ENCODE measurements at places on chromosomes 1 and 21.

DNA sequence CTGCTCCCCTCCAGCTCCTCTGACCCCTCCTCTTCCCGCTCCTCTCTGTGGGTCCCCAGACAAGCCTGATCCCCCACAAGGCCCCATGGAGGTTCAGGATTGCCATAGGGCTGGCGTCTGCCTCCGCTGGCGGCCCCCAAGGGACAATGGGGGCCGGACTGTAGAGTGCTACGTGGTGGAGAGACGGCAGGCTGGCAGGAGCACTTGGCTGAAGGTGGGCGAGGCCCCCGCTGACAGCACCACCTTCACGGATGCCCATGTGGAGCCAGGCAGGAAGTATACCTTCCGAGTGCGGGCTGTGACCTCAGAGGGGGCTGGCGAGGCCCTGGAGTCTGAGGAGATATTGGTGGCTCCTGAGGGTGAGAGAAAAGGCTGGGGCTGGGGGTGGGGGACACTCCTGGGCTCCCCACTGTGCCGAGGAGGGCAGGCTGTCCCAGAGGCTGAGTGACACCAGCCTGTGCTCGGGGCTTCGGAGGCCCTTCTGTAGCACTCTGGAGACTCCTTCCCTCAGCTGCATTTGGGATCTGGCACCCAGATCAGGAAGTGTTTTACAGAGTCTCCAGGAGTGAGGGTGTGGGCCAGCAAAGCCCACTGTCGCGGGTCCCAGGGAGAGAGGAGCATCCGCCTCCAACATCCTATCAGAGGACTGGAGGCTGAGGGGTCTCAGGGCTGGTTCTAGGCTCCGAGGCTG lies 25.9 kb downstream of the IGFN1 start:
- no peak for DNase-seq

- DNase-seq, result no peak
Observed at GRCh38 chr1:48006264-48006663, 9.1 kb upstream of the TRABD2B start.

- no peak for DNase-seq
Observed at GRCh38 chr1:227170361-227171166, 147.7 kb downstream of the CDC42BPA start.

DNA sequence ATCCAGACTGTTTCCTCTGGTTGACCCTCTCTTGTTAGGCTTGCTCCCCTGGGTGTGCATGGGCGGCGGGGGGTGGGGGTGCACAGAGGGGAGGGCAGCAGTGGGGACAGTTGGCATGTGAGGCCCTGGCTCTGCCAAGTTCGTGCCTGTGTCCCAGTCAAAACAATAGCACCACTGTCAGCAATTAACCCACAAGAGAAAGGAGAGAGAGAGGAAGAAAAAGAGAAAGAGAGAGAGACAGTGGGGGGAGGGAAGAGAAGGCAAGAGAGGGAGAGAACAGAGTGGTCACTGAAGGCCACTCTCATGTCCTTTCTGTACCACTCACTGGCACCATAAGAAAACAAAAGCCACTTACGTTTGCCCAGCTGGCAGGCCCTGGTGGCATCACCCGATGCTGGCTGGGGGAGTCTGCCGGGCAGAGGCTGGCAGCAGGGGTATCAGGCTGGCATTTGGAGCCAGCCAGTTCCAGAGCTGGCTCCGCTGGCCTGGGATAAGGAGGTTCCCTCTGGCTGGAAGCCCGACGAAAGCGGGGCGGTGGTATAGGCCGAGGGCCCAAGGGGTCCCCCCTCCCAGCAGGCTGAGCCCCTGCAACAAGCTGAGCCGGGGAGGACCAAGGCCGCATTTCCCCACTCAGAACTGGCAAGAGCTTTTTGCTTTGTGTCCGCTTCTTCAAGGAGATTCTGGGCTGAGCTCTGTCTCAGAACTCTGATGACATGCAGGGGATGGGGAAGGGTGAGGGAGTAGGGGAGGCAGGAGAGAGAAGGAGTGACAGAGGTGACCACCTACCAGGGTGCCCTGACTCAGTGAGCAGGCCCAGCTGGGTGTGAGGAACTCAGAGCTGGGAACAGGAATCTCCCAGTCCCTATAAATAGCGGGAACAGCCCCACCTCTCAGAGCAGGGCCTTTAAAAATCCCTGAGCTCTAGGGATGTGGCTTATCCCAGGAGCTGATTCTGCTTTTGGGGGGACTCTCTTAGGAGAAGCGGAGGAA lies 27.9 kb downstream of the PIK3C2B start:
- no peak for DNase-seq

DNA sequence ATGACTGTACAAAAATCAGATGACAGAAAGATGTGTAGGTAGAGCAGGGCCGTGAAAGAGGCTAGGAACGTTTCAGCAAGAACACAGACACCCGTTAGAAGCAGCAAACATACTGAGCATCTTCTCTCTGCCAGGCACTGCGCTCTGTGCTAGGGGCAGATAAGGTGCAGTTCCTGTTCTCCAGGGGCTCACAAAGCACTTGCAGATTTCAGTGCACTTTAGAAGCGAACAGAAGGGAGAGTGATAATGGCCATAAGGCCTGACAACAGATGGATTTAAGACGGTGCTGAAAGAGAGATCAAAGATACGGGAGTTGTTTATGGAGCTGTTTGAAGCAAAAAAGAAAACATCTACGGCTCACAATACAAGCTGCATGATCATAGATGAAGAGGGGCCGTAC lies 200.3 kb upstream of the FOXD3 start:
- no peak for DNase-seq

- DNase-seq, result no peak
Observed at GRCh38 chr1:17618558-17619247, 79.2 kb downstream of the ARHGEF10L start.

DNA sequence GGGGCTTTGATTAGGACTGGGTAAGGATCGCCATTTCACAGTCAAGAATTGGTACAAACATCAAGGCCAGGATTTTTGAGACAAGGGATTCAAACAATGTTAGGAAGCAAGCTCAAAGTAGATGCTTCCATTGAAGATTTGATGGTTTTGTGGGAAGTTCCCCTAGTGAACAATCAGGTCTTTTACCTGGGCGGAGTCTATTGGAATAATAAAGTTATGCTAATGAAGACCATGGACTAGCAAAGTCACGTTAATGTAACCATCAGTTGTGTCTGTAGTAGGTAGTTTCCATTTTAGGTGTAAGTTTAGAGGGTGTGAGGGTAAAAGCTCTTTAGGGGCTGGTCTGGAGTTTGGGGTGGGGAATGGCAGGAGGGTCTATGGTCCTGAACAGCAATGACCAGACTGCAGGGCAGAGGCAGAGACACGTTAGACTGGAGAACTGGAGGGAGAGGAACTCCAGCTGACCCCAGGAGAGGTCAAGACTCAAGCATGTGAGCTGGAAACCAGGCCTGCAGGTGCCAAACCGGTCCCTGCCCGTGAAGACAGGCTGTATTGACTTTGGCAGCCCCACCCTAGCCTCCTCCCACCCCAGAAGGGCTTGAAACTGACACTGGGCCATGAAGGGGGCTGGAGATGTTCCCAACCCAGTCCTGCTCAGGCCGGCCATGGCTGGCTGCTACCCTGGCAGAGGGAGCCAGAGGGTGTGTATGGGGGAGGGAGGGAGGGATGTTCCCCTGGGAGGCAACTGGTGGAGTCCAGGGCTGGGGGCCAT lies 36.0 kb upstream of the GPR37L1 start:
- DNase-seq, result no peak

- no peak for DNase-seq
Observed at GRCh38 chr1:214101246-214101645, 113.5 kb downstream of the PROX1 start.

- DNase-seq, result no peak
Observed at GRCh38 chr1:160657250-160657781, 10.5 kb upstream of the SLAMF1 start.

- no peak for DNase-seq
Observed at GRCh38 chr1:193320270-193320669, 133.9 kb upstream of the B3GALT2 start.

DNA sequence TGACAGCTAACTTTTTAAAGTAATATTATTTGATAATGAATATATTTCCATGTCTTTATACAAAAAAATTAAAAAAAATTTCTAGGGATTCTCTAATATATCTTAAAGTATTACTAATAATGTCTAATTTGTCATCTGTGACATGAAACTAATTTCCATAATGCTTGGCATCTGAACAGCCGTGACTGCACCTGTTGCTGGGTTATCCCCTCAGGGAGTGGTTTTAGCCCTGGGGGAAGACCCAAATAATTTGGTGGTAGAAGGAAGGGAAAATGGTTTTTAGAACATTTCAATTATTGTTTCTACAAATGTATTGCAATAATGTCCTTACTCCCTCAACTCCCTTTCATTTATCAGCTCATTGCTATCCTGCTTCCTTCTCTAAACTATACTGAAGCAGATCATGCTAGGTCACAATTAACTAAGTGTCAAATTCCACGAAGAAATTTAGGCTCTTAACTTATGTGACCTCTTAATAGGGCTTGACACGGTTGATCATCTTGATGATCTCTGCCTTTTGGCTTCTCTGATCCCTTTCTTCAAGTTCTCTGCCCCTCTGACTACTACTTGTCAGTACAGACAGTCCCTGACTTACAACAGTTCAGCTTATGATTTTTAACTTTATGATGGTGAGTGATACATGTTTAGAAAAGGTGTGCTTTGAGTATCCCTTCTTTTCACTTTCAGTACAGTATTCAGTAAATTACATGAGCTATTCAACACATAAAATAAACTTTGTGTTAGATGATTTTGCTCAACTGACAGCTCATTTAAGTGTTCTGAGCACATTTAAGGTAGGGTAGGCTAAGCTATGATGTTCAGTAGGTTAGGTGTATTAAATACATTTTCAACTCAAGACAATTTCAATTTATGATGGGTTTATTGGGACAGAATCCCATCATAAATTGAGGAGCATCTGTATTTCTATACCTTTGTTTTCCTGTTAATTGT lies 26.4 kb upstream of the DPH5 start:
- no peak for DNase-seq

- no peak for DNase-seq
Observed at GRCh38 chr1:192977089-192977706, 82.0 kb downstream of the UCHL5 start.

All from stimulated activated CD4-positive, alpha-beta T cell treated with anti-CD3 and anti-CD28 coated beads, Interleukin-15, amount 100 ng/mL, for 1 hour (primary cell).